T-cell (primary cell): ENCODE measurements at places on chromosomes 16 and 17. TPM values are rescaled to one million over a fixed set of nuclear protein-coding genes. Genes with fewer than 3 reads are reported as not detected.

Gene FBXO39
- total RNA-seq, result 0.51 TPM

Gene MLX
- total RNA-seq, result 61.2 TPM

Gene EVPL
- 1.0 TPM for total RNA-seq

Gene MFAP4
- total RNA-seq, result not detected

Gene GDPD1
- 4.0 TPM for total RNA-seq

Gene AARS1
- 117 TPM for total RNA-seq

Gene ATP2C2
- not detected for total RNA-seq

Gene CRYBA1
- total RNA-seq, result not detected

Gene TBX21
- total RNA-seq, result 37.3 TPM

Gene COX6A2
- not detected for total RNA-seq

Gene SLC13A2
- not detected for total RNA-seq

Gene TP53TG3B
- not detected for total RNA-seq

Gene RAB37
- total RNA-seq, result 31.5 TPM

Gene CD300LG
- not detected for total RNA-seq

Gene CCDC144A
- total RNA-seq, result 12.3 TPM

Gene NAGPA
- total RNA-seq, result 26.2 TPM
